Stimulated activated naive CD4-positive, alpha-beta T cell (primary cell): ENCODE measurements at places on chromosomes 7 and 10.

- no peak for DNase-seq
Observed at GRCh38 chr10:94002156-94002555, 8.4 kb downstream of the PLCE1 start.

- no peak for DNase-seq
Observed at GRCh38 chr7:5294169-5294987, 11.6 kb downstream of the SLC29A4 start.

GRCh38 chr10:66836057-66836456, 89.8 kb upstream of the LRRTM3 start:
- DNase-seq: no peak

DNA sequence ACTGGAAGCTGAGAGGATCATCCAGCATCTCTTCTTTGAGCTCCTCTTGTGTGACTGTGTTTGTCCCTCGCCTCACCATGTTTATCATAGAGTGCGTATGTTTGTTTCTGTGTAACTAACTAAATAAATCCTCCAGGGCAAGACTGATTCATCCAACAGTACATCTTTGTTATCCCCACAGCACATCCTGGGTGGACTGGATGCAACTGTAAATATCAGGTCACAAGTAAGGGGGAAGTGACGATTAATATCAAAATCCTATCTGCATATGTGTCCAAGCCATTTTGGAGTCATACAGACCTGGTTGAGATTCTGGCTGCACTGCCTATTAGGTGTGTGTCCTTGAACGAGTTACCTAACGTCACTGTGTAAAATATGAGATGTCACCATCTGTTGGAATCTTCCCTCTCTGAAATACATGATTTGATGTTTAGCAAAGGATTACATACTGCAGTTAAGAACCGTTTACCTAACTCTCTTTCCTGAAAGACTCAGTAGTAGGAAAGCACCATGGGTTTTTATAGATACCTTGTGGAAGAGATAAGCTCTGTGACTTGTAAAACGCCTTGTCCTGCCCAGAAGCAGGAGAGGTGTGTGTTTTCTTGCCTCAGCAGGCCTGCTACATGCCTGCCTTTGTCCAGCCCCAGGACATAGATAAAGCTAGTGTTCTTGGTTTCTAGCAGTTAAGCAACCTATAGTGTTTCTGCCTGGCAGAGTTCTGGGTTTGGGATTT, 25.8 kb downstream of the WBP1L start:
- DNase-seq: no peak

DNA sequence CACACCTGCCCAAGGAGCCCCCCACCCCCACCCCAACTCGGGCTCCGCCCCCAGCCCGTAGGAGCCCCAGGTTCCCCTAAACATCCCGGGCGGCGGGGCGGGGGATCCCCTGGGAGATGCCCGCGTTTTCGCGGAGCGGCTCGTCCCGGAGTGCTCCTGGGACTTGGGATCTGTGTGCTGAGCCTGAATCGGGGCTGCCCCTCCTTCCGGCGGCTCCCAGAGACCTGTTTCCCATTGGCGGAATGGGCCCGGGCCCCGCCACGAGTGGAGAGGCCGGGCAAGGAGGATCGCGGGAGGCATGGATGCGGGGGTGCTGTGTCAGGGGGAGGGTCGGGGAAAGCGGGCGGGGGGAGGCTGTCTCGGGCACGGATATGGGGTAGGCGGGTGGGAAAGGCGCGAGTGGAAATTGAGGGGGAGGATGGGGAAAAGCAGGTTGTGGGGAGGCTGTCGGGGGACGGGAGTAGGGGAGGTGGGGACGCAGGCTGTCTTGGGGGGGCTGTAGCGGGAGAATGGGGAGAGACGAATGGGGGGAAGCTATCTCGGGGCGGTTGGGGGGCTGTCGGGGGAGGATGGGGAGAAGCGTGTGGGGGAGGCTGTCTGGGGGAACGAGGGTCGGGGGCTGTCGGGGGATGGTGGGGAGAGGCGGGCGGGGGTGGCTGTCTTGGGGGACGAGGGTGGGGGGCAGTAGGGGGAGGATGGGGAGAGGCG, 572 bp upstream of the BHLHA15 start:
- DNase-seq: no peak
